ENCODE measurements at places on chromosomes 5 and 9. TPM values are rescaled to one million over a fixed set of nuclear protein-coding genes. Genes with fewer than 3 reads are reported as not detected.

DNA sequence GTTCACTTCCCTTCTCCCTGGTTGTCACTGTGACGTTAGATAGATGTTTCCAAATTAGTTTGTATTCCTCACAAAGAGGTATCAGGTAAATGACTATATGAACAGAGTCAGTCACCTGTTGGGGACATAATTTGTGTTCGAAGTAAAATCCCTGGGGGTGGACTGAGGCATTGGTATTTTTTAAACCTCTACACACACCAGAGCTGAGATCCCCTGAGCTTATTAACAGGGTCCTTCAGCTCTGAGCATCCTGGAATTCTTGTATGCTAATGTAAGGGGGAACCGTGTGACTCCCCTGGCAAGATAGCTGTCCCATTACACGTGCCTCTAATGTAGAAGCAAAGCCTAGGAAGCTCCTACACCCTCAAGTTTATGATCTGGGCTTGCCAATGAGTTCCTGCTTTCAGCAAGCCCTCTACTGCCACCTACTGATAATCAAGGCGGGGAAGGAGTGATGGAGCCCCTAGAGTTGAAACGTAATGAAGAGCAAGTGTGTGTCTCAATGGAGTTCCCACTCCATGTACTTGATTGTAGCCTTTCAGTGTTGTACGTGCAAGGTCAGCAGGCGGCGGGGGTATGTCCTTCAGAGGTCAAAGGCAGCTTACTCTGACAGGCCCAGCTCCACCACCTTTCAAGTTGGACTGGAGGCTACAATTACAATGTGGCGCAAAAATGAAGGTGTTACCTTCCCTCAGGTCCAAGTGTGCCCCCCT lies 14.4 kb downstream of the PRKACG start:
- no peak overlapping the region for H3K4me3 ChIP-seq
- no peak overlapping the region for H3K27ac ChIP-seq
- H3K27me3 ChIP-seq, result no peaks in the 10 kb centered on the region
- H3K36me3 ChIP-seq, result no peaks in the 10 kb centered on the region

- H3K36me3 ChIP-seq, result no peaks in the 10 kb centered on the region
- no peak overlapping the region for H3K4me3 ChIP-seq
- no peaks in the 10 kb centered on the region for H3K27me3 ChIP-seq
- H3K27ac ChIP-seq, result no peak overlapping the region
- H3K4me1 ChIP-seq, result no peaks in the 10 kb centered on the region
- no peak for DNase-seq
Observed at GRCh38 chr9:126794441-126794840, 10.4 kb upstream of the ZBTB43 start.

- no peak overlapping the region for H3K4me3 ChIP-seq
- H3K27me3 ChIP-seq, result no peaks in the 10 kb centered on the region
- no peak overlapping the region for H3K27ac ChIP-seq
- peaks cover 6% of the 10 kb centered on the region for H3K4me1 ChIP-seq
- H3K36me3 ChIP-seq, result no peaks in the 10 kb centered on the region
- DNase-seq, result no peak
Observed at GRCh38 chr5:124902097-124902821, 155.8 kb upstream of the ZNF608 start.

DNA sequence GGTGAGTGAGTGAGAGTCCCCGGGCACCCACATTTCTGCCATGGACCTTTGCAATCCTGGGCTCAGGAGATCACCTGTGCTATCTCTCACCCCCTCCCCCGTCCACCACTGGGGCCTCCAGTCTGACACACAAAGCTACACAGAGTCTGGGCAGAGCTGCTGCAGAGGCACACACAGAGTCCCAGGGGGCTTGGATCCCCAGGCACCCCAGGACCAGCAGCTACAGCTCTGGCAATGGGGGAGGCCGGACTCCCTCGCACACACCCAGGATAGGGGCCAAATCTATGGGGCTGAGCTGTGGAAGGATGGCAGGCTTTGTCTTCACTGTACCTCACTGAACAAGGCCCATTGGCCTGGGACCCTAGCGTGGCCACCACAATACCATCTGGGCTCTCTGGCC lies 328.8 kb downstream of the MAN2A1 start:
- H3K36me3 ChIP-seq, result no peaks in the 10 kb centered on the region
- H3K4me3 ChIP-seq, result no peak overlapping the region
- H3K4me1 ChIP-seq, result no peaks in the 10 kb centered on the region
- H3K27ac ChIP-seq, result no peak overlapping the region
- no peak for DNase-seq

DNA sequence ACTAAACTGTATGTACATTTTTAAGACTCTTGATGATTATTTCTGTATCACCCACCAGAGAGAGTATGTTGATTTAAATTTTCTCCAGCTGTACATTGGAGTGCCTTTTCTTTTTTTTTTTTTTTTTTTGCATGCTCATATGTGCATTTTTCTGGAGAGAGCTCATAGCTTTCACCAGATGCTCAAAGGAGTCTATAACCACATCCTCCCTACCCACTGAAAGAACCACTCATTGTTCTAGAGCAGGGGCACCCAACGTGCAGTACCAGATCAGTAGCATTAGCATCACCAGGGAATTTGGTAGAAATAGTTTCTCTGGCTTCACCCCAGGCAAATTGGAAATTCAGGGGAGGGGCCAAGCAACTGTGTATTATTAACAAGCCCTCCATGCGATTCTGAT lies 53.9 kb upstream of the TMEM171 start:
- no peak overlapping the region for H3K4me3 ChIP-seq
- no peak overlapping the region for H3K27ac ChIP-seq
- no peak for DNase-seq
- no peaks in the 10 kb centered on the region for H3K36me3 ChIP-seq
- H3K27me3 ChIP-seq, result no peaks in the 10 kb centered on the region

GRCh38 chr5:83764101-83764500 lies 43.4 kb upstream of the HAPLN1 start:
- H3K4me3 ChIP-seq, result no peak overlapping the region
- H3K36me3 ChIP-seq, result no peaks in the 10 kb centered on the region
- DNase-seq, result no peak
- no peaks in the 10 kb centered on the region for H3K27me3 ChIP-seq
- no peak overlapping the region for H3K27ac ChIP-seq

DNA sequence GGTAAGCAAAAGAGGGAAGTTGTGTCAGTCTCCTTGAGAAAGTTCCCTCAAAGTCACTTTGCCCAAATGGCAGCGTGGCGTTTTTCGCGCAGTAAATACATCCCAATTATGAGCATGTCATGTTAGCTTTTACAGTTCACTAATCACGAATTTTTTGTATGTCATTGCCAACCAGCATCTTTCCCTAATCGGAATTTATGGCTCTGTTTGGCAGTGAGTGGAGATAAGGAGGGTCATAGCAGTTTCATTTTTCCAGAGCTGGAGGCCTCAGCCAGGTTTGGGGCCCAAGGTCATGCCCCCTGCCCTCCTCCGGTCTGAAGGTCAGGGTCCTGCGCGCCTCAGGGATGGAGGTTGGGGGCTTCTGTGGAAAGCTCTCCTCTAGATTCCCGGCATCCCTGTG lies 50.1 kb downstream of the C5orf15 start:
- no peaks in the 10 kb centered on the region for H3K4me1 ChIP-seq
- no peak overlapping the region for H3K27ac ChIP-seq
- H3K4me3 ChIP-seq, result no peak overlapping the region

DNA sequence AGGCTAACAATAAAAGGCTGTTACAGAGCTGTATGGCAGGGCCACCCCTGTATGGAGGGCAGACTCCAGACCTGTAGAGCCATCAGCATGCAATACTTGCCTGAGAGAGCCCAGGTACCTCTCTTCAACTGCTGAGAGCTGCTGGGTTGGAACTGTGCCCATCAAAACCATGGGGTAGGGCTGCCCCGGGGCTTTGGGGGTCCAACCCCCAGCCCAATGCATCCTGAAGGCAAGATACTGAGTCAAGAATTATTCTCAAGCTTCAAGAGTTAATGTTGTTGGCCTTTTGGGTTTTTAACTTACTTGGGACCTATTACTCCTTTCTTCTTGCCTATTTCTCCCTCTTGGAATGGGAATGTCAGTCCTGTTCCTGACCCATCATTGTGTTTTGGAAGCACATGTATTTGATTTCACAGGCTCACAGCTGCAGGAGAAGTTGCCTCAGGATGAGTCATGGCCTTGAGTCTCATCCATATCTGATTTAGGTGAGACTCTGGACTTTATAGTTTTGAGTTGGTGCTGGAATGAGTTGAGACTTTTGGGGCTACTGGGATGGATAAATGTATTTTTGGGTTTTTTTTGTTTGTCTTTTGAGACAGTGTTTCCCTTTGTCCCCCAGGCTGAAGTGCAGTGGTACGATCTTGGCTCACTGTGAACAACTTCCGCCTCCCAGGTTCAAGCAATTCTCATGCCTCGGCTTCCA lies 21.0 kb upstream of the CDK7 start:
- H3K4me1 ChIP-seq, result peaks cover 2% of the 10 kb centered on the region
- no peaks in the 10 kb centered on the region for H3K36me3 ChIP-seq

DNA sequence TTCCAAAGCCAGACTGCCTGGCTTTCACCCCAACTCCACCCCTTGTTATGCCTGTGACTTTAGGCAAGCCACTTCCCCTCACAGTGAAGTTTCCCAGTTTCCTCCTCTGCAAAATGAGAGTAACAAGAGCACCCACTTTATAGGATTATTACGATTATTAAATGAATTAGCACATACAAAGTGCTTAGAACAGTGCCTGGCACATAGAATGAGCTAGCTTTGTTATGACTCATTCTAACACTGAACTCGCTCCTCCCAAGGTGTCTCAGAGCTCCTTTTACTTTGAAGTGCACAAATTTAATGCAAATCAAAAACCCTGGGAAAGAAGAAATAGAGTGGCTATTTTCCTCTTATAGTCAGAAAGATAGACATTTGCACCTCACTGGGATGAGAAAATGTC lies 34.3 kb downstream of the DNAH5 start:
- no peak overlapping the region for H3K4me3 ChIP-seq
- H3K4me1 ChIP-seq, result no peaks in the 10 kb centered on the region
- no peak overlapping the region for H3K27ac ChIP-seq
- no peaks in the 10 kb centered on the region for H3K36me3 ChIP-seq
- DNase-seq, result no peak

DNA sequence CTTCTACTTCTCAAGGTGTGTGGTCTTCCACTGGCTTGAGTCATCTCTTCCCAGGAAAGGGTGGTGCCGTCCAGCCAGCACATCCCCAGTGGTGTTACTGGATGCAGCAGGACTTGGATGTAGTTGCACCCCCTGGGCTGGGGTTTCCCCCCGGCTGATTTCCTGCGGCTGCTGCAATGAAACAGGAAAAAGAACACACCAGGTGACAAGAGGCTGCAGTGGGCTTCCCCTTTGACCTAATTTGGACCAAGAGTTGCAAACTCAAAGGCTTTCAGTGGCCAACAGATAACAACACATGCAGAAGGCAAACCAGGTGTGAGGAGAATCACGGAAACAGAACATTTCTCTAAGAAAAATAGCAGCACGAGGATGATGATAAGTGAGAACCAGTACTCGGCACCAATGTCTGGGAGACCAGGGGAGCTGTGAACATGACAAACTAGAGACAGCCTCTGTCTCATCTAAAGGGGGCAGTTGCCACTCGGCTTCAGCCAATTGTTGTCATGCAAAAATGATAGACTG lies 83.7 kb downstream of the PDE6A start:
- no peaks in the 10 kb centered on the region for H3K27me3 ChIP-seq
- H3K27ac ChIP-seq, result no peak overlapping the region
- no peaks in the 10 kb centered on the region for H3K36me3 ChIP-seq
- no peak for DNase-seq
- no peaks in the 10 kb centered on the region for H3K4me1 ChIP-seq

DNA sequence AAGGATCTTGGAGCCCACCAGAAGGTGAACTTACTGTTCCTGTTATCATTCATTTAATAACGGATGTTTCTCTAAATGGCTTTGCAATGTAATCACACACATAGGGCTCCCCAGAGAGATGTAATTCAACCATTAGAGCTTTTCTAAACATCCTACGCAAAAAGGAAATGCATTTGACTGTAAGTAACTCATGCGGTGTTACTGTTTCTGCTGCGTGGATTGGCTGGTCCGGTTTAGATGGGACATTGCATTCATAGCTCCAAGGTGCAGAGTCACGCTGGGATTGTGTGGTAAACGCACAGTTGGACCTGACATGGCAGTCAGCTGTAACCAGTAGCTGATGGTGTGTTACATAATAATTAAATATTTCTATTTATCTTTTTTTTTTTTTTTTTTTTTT lies 185.5 kb upstream of the OTULINL start:
- H3K27ac ChIP-seq, result no peak overlapping the region
- H3K27me3 ChIP-seq, result no peaks in the 10 kb centered on the region
- H3K4me3 ChIP-seq, result no peak overlapping the region
- H3K36me3 ChIP-seq, result no peaks in the 10 kb centered on the region

- no peak overlapping the region for H3K4me3 ChIP-seq
- H3K36me3 ChIP-seq, result no peaks in the 10 kb centered on the region
- no peak overlapping the region for H3K27ac ChIP-seq
- DNase-seq, result no peak
Observed at GRCh38 chr9:94650949-94651348, 11.6 kb upstream of the FBP1 start.

DNA sequence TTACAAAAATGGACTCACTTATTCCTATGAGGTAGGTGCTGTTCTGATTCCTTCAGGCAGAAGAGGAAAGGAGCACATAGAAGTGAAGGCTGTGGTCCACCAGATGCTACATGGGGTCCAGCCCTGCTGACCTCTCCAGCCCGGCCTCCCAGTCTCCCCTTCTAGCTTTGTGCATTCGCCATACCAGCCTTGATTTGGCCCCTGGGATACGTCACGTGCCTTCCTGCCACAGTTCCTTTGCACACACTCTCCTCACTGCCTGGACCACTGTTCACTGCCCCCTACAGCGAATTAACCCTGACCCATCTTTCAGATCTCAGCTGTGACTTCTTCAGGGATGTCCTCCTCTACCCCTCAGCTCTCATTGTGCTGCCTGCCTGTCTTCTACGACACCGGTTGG lies 32.6 kb downstream of the FGF1 start:
- no peak for DNase-seq
- H3K36me3 ChIP-seq, result no peaks in the 10 kb centered on the region
- H3K27me3 ChIP-seq, result no peaks in the 10 kb centered on the region
- H3K4me3 ChIP-seq, result no peak overlapping the region
- no peaks in the 10 kb centered on the region for H3K4me1 ChIP-seq
- H3K27ac ChIP-seq, result no peak overlapping the region

DNA sequence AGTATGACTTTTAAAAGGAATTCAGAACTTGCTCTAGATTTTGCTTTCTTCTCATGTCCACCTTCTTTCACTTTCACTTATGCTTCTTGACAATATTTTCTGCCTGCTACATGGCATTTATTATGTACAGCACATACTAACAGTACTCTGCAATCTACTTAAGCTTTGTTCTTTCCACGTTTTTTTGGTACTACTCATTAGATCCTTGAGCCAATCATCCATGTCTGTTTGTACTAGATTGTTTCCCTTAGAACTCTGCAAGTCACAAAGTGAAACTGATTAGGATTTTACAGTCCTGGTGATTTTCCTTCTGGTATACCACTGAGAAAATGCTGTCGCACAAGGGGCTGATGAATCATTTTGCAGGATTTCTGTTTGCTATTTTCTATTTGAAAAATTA lies 78.3 kb downstream of the PARP8 start:
- no peak for DNase-seq
- H3K27ac ChIP-seq, result peak overlapping the region; percentile 10
- no peaks in the 10 kb centered on the region for H3K4me1 ChIP-seq
- H3K36me3 ChIP-seq, result no peaks in the 10 kb centered on the region
- H3K27me3 ChIP-seq, result no peaks in the 10 kb centered on the region

GRCh38 chr5:172945151-172945550 lies 14.1 kb upstream of the RPL26L1 start:
- no peak for DNase-seq
- H3K36me3 ChIP-seq, result no peaks in the 10 kb centered on the region
- H3K4me1 ChIP-seq, result no peaks in the 10 kb centered on the region
- H3K27me3 ChIP-seq, result no peaks in the 10 kb centered on the region
- no peak overlapping the region for H3K27ac ChIP-seq

The PPIC gene
- 28.4 TPM for total RNA-seq

The UBAC1 gene
- 32.4 TPM for total RNA-seq

The C7 gene
- 438 TPM for total RNA-seq

Measured in uterus (tissue), 4 donors.